Mucosa of descending colon (tissue), 3 donors: ENCODE measurements at places on chromosomes 4 and X. TPM values are rescaled to one million over a fixed set of nuclear protein-coding genes. Genes with fewer than 3 reads are reported as not detected.

The STK32B gene
- total RNA-seq: 2.2 TPM

The MAGEC2 gene
- not detected for total RNA-seq

The L1CAM gene
- 66.9 TPM for total RNA-seq

The PDCL2 gene
- not detected for total RNA-seq

The PCSK1N gene
- total RNA-seq: 13.8 TPM

The PABPC1L2A gene
- not detected for total RNA-seq

The SLITRK2 gene
- 0.70 TPM for total RNA-seq

The FRMD7 gene
- total RNA-seq: not detected

The TBC1D25 gene
- total RNA-seq: 8.6 TPM

The LRCH2 gene
- 13.2 TPM for total RNA-seq

The ADH7 gene
- not detected for total RNA-seq

The ADGRG2 gene
- 1.3 TPM for total RNA-seq

The GYG2 gene
- total RNA-seq: 3.7 TPM

The ADAD1 gene
- not detected for total RNA-seq

The ADAMTS3 gene
- total RNA-seq: 0.57 TPM

The PWWP3B gene
- 0.49 TPM for total RNA-seq

The TBC1D1 gene
- total RNA-seq: 71.6 TPM

The GPR82 gene
- total RNA-seq: 0.57 TPM

The GYPE gene
- total RNA-seq: 0.66 TPM
